ENCODE measurements at places on chromosomes 12 and 14.

GRCh38 chr12:8018666-8019581, 13.6 kb upstream of the FOXJ2 start:
- no peak for DNase-seq

DNA sequence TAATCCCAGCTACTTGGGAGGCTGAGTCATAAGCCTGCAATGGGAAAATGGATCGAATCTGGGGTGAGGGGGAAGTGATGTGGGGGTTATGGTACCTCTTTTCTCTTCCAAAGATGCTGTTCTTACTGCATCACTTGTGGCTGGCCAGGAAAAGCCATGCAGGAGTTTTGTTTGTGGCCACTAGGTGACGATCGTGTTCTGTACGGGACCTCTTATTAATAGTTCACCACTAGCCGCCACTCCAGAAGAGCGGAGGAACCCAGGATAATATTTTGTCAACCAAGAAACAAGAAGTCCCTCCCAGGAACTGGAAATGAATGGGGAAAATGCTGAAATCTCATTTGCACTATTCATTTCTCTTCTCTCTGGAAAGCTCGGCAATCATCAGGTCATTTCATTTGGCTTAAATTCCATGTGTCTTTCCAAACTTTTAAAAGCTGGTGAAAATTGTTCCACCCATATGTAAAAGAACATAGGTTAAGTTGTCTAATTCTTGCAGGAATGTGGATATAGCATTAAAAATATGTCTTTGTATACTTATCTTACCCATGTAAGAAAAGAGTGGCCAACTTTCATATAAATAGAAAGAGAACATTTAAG, 8.9 kb downstream of the GPR65 start:
- DNase-seq = peak; percentile 12

DNA sequence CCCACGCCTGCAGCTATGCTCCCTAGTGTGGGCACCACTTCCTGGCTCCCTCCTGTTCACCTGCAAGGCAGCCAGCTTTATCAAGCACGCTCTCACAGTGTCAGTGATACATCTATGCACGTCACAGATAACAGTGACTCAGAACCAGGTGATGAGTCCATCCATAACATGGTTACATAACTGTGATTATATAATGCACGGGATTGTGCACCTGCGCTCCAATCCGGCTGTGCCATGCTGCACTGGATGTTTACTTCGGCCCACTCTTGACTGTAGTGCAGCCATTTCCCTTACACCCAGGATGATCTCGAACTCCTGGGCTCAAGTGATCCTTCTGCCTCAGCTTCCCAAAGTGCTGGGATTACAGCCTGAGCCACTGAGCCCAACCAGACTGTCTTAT, 38.4 kb upstream of the CEP83 start:
- DNase-seq = no peak

DNA sequence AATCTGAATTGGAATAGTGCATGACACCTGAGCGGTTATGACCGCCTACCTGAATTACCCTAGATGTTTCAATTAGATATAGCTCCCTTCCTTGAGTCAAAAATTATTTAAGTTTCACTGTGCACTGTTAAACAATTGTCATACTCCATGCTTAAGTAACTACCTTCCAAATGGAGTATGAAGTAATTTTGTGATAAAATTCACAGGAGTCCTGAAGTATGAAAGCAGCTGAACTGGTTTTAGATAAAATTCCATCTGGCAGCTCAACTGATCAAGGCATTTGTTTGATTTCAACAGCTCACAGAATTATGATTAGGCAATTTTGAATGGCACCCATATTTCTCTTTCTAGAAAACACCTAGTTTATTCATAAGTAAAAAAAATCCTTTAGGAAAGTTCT, 19.5 kb downstream of the PRICKLE1 start:
- no peak for DNase-seq

DNA sequence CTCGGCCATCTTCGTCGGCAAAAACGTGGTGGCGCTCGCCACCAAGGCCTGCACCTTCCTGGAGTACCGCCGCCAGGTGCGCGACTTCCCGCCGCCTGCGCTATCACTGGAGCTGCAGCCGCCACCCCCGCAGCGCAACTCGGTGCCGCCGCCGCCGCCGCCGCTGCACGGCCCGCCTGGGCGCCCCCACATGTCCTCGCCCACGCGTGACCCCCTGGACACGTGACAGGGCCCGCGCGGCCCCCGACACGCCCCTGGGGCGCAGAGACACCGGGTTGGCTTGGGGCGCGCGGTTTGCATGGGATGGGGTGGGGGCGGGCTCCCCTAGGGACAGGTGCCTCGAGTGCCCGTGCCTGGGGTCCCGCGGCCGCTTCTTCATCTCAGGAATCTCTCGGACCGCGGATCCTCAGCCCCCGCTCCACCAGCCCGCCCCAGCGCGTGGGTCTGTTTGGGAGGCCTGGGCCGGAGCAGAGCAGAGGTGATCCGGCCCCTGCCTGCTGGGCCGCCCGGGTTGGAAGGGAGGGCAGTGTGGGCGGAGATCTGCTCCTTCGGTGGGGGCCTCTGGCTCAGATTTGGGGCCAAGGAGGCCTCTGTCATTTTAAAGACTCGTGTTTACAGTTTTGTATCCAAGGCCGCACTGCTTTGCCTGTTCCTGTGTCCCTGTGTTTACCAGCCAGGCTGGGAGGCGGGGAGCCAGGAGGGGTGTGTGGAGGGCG, 3.3 kb downstream of the TMEM121 start:
- DNase-seq = peak; percentile 16

DNA sequence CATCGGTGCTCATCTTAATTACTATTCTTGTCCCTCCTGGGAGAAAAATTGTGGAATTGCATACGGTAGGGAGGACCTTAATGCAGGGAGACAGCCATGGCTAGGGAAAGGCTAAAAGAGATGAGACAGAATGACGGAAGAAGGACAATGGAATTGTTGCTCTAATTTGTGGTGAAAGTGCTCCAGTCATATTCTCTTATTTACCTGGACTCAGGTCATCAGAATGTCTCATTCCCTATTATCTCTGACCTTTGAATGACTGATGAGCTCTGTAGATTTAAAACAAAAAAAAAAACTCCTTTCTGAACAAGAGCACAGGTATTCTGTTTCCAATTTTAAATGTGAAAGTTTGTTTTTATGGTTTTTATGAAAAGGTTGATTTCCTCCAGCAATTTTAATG, 8.6 kb upstream of the EPS8 start:
- no peak for DNase-seq

DNA sequence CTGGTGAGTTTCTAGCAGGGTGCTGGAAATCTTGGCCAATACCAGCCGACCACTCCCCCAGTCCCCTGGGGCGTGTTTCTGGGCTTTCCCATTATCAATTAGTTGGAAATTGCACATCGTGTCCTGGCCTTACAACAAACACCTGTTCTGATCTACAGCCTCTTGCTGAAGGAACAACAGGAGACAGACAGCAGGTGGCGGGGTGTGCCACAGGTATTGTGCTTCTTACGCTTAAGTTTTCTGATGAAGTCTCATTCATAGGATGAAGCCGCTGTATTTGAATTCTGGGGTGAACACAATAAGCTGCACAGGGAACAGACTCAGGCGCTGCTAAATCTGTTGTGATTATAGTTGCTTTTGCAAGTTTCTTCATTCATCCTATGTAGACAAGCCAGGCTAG, 703 bp downstream of the HIGD1C start:
- no peak for DNase-seq

DNA sequence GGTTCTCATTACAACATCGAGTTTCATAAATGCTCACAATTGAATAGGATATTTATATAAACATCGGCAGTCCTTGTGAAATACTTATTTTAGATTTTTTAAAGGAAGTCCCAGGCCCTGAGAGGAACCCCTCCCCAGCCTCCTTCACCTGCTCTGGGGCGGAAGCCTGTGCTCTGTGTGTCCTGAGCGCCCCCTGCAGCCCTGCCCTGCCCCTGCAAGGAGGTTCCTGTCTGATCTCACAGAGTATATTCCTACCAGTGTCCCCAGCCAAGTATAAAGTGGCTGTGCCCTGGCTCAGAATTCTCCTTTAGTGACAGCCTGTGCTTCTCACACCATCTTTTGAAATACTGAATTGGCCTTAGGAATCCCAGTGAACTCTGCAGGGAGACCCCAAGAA, 659.5 kb downstream of the TMEM121 start:
- DNase-seq = peak; percentile 43

DNA sequence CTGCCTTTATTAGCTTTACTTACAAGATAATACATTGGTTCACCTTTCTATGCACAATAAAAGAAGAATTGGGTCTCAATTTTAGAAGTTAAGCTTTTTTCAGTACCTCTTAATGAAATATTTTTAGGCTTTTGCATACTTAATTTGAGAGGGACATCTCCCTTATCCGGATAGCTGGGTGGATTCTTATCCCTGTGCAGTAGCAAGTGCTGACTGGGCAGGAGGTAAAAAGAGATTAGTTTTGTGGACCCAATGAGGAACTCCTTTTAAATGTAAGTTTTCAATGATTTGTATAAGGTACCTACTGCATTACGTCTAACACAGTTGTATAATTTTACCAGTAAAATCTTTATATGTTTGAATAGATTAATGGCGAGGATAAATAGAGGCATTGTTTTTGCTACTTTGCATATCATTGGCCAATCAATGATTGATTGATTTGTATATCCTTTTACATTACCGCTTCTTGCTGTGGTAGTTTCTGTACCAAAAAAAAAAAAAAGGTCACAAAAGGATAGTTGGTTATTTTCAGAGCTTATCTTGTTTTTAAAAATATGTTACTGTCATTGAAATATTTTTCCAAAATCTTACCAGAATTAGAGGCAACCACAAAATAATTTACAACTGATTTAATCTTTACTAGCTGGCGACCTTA, 2.2 kb downstream of the CPSF6 start:
- DNase-seq = no peak

- no peak for DNase-seq
Observed at GRCh38 chr14:28761438-28762291, 4.9 kb upstream of the FOXG1 start.

Measured in stimulated activated CD8-positive, alpha-beta memory T cell treated with anti-CD3 and anti-CD28 coated beads, Interleukin-7, amount 100 ng/mL, for 4 hours (primary cell).